ENCODE measurements at places on chromosomes 3 and 15. TPM values are rescaled to one million over a fixed set of nuclear protein-coding genes. Genes with fewer than 3 reads are reported as not detected.

- H3K27me3 ChIP-seq = no peaks in the 10 kb centered on the region
- H3K36me3 ChIP-seq = no peaks in the 10 kb centered on the region
- DNase-seq = peak; percentile 81
Observed at GRCh38 chr3:12984023-12984823, 89.0 kb downstream of the IQSEC1 start.

The AQR gene
- total RNA-seq = 35.5 TPM

DNA sequence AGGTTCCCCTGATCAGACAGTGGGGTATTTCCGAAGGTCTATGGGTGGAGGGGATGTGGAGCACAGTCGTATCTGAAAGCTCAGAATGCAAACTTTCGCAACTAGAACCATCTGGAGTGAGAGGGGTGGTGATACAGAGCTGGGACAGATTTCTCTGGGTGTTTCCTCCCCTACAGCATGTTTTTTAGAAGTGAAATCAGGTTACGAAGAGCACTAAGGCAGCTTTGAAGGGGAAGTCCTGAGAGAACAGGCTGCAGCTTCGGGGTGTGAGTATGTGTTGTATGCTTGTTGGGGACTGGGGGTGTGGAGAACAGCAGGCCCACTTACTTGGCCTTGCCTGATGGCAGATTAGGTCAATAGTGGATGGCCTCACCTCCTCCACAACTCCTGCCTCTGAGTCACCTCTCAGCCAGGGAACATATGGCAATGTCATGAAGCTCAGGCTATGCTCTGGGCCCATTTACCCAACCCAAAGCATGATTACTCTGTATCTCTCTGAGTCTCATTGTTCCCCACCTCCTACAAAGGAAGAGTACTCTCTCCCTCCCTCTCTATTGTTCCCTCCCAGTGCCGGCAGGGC lies 107.2 kb upstream of the RASGRP1 start:
- H3K36me3 ChIP-seq = peaks cover 3% of the 10 kb centered on the region
- DNase-seq = peak; percentile 72
- H3K27me3 ChIP-seq = no peaks in the 10 kb centered on the region
- peak overlapping the region; percentile 62 for H3K4me3 ChIP-seq

The NPAP1 gene
- total RNA-seq = not detected

DNA sequence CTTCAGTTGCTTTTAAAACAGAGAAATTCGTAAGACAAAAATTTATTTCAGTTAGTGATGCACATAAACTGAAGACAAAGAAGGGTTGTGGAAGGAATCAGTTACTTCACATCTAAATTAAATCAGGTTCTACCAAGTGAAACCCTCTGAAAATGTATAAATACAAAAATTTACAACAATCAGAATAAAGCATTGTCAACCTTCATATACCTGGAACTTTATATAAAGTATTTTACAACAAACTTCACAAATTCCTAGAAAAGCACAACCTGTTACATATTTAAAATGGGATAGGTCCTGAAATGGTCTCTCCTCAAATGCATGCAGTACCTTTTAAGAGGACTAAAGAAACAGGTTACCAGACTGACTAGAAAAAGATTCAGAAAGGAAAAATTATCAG lies 26.9 kb downstream of the ATOSA start:
- H3K36me3 ChIP-seq = no peaks in the 10 kb centered on the region
- peaks cover 12% of the 10 kb centered on the region for H3K4me1 ChIP-seq
- no peak for DNase-seq
- peak overlapping the region; percentile 38 for H3K27ac ChIP-seq

The GOLGA6L7 gene
- total RNA-seq = not detected

The TM4SF1 gene
- total RNA-seq = not detected

DNA sequence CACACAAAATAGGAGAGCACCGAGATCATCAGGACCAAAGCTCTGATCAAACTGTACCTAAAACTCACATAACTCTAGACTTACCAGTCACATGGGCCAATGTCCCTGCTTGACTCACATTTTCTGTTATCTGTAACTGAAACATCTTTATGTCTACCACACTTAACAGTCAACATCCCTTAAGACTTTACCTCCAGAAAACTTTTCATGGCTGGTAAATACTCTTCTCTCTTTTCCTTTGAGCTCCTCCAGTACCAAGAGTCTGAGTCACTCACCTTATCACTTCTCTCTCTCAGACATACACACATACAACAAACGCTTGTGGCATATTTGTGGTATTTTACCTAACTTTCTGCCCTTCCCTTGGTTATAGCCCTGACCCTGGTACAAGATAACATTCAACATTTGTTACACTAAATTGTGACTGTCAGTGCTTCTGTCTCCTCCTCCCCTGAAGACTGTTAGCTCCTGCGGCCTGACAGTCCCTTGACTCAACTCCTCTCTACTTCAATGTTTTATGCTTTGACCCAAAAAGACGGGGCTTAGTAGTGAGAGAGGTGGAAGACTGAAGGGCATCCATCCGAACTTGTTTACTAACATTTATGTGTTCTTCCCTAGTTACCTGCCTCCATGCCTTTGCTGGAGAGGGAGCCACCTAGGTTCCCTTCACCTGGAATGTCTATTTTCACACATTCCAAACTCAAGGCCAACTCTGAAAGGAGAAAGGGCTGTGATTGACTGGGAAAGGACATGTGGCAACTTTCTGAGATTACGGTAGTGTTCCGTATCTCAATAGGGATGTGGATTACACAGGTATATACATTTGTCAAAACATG lies 3.7 kb upstream of the EFHB start:
- peak overlapping the region; percentile 26 for H3K27ac ChIP-seq
- H3K27me3 ChIP-seq = peaks cover 11% of the 10 kb centered on the region
- H3K36me3 ChIP-seq = no peaks in the 10 kb centered on the region
- H3K4me1 ChIP-seq = peaks cover 26% of the 10 kb centered on the region
- H3K4me3 ChIP-seq = no peak overlapping the region

- no peak overlapping the region for H3K27ac ChIP-seq
- no peaks in the 10 kb centered on the region for H3K36me3 ChIP-seq
- H3K4me3 ChIP-seq = no peak overlapping the region
Observed at GRCh38 chr15:69093127-69093526, 67.3 kb upstream of the GLCE start.

The UACA gene
- 2.4 TPM for total RNA-seq

DNA sequence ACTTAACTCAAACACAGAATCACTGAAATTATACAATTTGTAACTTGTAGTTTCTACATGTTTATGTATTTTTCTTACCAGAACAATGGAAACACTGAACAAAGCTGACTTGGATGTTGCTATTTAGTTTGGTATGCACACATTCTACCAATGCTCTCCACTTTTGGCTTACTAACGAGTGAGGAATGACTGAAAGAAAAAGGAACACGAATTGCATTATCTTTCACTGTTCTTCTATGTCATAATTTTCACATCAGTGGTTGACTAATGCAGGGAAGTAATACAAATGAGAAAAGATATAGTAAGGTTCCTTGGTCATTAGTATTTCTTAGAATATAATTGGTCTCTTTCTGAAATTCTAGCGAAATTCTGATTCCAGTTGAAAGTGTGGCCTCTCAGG lies 9.8 kb upstream of the CNTN3 start:
- H3K36me3 ChIP-seq = no peaks in the 10 kb centered on the region
- no peaks in the 10 kb centered on the region for H3K4me1 ChIP-seq
- no peak overlapping the region for H3K4me3 ChIP-seq
- H3K27me3 ChIP-seq = no peaks in the 10 kb centered on the region

DNA sequence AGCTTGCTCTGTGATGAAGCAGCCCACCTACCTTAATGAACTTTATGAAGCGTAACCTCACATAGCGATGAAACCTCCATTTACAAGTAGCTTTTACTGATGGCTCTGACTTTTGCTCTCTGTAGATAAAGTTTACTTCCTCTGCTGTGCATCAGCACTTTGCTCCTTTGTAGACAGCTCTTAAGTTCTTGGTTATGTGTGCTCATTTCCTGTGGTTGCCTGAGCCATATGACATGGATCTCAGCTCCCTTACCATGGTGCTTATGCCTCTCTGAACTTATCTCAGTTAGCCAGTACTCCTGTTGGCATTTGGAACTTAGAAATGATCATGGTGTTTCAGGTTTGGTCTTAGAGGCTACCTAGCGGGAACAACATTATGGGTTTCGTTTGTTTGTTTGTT lies 7.8 kb downstream of the MFSD1 start:
- H3K36me3 ChIP-seq = peaks cover 28% of the 10 kb centered on the region
- no peak overlapping the region for H3K27ac ChIP-seq
- no peak overlapping the region for H3K4me3 ChIP-seq

The IL20RB gene
- 1.2 TPM for total RNA-seq

- DNase-seq = no peak
- no peaks in the 10 kb centered on the region for H3K27me3 ChIP-seq
- H3K4me3 ChIP-seq = no peak overlapping the region
Observed at GRCh38 chr3:30547716-30548115, 58.7 kb upstream of the TGFBR2 start.

DNA sequence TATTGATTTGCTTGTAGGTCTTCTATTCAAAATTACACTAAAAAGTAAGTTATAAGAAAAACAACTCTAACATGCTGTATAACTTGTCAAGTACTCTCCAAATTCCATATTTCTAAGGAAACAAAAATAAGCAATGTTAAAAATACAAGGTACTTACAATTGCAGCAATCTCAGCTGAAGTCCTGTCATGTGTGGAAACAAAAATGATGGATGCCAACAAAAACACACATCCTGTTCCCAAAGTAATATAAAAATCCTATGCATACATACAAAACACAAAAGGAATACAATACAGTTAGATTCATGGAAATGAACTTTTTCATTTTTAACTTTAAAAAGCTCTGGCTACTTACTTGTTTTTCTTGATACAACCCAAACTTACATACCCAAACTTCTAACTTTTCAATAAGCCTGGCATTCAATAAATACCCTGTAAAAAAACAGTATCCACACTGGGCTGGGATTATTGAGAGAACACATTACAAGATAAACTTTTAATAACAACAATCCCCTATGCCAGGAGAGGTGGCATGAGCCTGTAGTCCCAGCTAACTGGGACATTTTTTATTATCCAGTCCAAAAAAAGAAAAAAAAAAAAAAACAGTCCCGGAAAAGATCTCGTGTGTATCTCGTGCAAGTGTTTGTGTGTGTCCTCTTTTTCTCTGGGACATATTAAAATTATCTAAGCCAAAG lies 14.7 kb downstream of the CMTM6 start:
- H3K27ac ChIP-seq = no peak overlapping the region
- DNase-seq = no peak
- H3K4me3 ChIP-seq = no peak overlapping the region
- H3K36me3 ChIP-seq = peaks cover 32% of the 10 kb centered on the region

The PARP15 gene
- total RNA-seq = 14.0 TPM

The ZPLD1 gene
- not detected for total RNA-seq

GRCh38 chr15:91688811-91689210 lies 164.7 kb upstream of the SLCO3A1 start:
- H3K36me3 ChIP-seq = no peaks in the 10 kb centered on the region
- peaks cover 5% of the 10 kb centered on the region for H3K27me3 ChIP-seq
- H3K4me3 ChIP-seq = no peak overlapping the region

The GP5 gene
- 0.83 TPM for total RNA-seq

DNA sequence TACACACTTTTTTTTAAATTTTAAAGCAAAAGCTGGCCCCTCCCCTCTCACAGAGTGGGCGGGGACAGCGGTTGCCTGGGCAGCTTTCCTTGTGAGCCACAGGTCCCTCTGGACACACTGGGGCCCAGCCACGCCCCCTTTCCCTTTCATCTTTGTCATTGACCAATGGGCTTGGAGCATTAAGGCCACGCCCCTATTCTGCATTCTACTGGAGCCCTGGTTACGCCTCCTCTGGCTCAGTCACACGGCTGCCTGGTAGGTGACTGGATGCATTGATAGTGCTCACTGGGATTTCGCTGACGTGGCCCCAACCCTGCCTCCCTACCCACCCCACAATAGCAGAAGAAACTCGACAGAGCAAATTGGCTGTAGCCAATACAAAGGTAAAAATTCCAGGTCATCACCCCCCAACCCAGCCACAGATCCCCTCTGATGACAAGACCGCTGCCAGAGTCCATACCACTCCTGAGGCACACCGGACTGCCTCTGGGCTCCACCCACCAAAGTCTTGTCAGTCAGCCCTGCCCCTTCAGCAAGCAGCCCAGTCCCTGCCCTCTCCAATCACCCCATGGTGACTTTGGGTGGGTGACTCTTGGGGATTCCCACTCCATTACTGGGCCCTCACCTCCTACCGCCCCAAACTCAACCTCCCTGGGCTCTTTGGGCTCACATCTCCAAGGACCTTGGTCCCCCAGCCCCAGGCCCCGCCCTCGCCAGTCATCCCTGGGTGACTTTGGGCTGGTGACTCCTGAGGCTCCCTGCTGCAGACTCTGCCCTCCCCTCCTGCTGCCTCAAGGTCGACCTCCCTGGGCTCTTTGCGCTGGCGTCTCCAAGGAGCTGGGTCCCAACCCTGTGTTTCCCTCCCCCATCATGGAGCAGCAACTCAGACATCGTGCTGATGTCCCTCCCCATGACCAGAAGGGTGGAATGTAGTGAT lies 112.2 kb upstream of the FAN1 start:
- no peak overlapping the region for H3K4me3 ChIP-seq
- peak; percentile 28 for DNase-seq
- H3K27me3 ChIP-seq = peaks cover 6% of the 10 kb centered on the region
- H3K4me1 ChIP-seq = no peaks in the 10 kb centered on the region
- no peaks in the 10 kb centered on the region for H3K36me3 ChIP-seq
- no peak overlapping the region for H3K27ac ChIP-seq

DNA sequence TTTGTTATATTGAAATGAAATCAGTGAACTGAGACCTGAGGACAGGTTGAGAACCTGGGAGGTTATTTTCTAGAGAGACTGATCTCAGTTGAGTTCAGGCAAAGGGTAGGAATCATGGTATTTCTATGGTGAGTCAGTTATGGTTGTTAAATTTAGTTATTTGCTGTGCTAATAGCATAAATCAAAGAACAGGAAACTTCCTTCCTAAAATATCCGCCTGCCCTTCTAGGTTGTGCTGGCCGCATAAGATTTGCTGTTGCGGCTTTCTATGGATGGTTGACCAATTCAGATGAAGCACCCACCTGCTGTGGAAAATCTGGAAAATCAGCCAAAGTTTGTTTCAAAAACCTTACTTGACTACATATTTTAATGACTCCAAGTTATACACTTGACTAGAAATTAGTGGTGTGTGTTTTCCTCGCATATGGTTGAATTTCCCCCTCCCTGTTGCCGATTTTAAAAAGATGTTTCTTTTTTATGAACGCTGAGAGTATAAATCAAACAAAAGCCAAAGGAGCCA lies 52.6 kb downstream of the PLCL2 start:
- H3K27ac ChIP-seq = peak overlapping the region; percentile 36
- DNase-seq = no peak
- peaks cover 16% of the 10 kb centered on the region for H3K36me3 ChIP-seq

The C2CD4B gene
- total RNA-seq = 0.38 TPM

- no peak overlapping the region for H3K4me3 ChIP-seq
- H3K4me1 ChIP-seq = peaks cover 24% of the 10 kb centered on the region
- peaks cover 10% of the 10 kb centered on the region for H3K36me3 ChIP-seq
- no peak for DNase-seq
Observed at GRCh38 chr3:197171481-197172067, 126.8 kb downstream of the DLG1 start.
